ENCODE measurements at places on chromosomes 5 and 9. TPM values are rescaled to one million over a fixed set of nuclear protein-coding genes. Genes with fewer than 3 reads are reported as not detected.

DNA sequence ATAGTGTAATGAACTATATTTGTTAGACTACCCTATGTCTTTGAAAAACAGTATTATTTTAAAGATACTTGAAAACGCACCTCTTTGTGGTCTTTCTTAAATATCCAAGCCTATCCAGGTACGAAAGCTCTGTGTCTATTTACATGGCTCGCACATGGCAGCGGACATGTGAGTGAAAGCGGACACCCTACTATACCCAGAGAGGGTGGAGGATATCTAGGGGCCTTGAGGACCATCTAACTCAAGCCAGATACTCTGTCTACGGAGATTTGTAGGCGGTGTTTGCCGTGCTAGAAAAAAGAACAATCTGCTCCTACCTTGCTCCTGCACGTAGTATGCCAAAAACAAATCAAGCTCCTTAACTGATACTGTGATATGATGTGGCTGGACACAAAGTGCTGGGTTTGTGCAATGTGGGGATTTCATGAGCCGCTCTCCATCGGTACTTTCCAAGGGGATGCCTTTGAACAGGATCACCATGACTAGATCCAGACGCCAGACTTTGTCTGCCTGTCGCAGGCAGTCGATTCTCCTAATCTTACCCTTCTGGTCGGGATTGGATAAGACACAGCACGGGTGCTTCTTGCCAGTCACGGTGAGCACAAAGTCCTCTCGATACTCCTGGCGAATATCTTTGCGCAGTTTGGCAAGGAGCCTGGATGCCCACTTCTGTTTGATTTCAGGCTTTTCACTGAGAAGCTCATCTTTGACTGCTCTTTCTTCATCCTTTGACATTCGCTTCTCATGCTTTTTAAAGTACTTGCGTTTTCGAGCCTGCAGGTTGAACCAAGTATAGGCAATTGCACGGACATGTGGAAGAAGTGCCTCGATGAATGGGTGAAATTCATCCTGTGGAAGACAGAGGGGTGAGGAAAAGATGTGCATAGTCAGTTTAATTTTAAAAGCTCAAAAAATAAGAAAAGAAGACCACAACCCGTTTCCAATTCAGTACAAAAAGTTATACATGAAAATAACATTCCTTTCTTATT, 7.0 kb downstream of the NFIB start:
- DNase-seq: no peak

- DNase-seq: no peak
These were observed 107.7 kb downstream of the SEMA6A start for GRCh38 chr5:116466727-116467464.

DNA sequence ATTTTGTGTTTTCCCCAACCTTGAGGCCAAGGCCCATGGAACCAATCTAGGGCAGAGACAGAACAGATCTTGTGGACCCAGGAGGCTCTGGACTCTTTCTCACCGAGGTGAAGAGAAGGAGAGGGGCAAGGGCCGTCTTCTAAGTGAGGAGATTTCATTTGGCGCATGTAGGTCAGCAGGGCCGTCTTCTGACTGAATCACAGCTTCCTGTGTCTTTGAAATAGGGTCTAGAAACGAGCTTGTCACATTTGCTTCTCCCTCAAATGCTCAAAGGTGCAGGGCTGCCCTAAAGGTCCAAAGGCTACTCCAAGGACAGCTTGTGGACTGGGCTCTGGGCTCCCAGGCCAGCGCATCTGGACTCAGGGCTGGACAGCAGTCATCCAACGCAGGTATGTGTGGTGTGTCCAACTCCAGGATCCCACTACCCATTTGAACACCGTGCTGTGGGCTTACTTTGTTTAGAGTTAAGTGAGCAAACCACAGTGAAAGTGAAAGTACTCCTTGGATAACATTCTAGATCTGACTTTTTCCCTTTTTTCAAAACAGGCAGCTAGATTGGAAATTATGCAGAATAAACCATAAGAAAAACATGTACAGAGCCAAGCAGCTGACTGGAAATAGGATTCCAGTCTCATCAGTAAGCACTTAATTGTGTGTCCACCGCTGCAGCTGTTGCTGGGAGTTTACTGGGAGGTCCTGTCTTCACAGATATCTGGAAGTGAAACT, 357.0 kb downstream of the GADD45G start:
- DNase-seq: no peak

- DNase-seq: no peak
These were observed 18.6 kb downstream of the C9orf57 start for GRCh38 chr9:72041775-72042194.

The C9 gene
- not detected for total RNA-seq

Measured in naive thymus-derived CD4-positive, alpha-beta T cell (primary cell).